ENCODE measurements at places on chromosomes 1 and 21.
A peak's percentile ranks its signal among the peaks of the same experiment; 100 is the strongest.

DNA sequence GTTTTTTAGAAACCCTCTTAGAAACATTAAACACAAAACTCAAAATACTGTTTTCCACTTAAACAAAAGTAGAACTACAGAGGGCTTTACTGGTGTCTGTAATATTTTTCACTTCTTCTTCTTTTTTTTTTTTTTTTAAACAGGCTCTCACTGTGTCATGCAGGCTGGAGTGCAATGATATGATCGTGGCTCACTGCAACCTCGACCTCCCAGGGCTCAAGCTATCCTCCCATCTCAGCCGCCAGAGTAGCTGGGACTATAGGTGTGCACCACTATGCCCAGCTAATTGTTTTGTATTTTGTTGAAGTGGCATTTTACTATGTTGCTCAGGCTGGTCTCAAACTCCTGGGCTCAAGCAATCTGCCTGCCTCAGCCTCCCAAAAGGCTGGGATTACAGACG, 194.8 kb downstream of the DAB1 start:
- DNase-seq = no peak

GRCh38 chr21:19541602-19542001, 1138.0 kb upstream of the TMPRSS15 start:
- no peak for DNase-seq

DNA sequence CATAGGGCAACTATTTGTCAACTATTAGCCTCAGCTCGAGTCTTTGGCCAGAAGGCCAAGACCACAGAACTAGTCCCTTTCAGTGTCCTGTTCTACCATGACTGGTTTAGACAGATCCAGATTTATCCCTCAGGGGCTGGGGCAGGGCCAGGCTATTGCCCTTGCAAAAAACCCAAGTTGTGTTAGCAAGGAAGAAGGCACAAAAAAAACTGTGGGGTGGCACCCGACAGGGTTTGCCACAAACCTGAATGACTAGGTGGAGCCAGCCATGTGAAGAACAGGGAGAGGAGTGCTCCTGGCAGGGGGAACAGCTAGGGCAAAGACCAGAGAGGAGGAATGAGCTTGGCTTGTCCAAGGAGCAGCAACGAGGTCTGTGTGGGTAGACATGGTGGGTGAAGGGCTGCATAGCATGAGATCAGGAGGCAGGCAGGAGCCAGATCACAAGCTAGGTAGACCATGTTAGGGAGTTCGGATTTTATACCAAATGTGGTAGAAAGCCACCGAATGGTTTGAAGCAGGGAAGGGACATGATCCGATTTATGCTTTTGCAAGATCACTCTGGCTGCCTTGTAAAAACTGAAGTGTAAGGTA, 4.3 kb downstream of the DCST1 start:
- DNase-seq = no peak

- no peak for DNase-seq
These were observed 68.6 kb upstream of the ERRFI1 start for GRCh38 chr1:8094481-8095241.

GRCh38 chr1:61967750-61968149, 225.5 kb downstream of the PATJ start:
- DNase-seq = no peak

- DNase-seq = no peak
These were observed 76.8 kb upstream of the RAB4A start for GRCh38 chr1:229194096-229194495.

GRCh38 chr1:60942291-60942690, 140.1 kb upstream of the NFIA start:
- no peak for DNase-seq

DNA sequence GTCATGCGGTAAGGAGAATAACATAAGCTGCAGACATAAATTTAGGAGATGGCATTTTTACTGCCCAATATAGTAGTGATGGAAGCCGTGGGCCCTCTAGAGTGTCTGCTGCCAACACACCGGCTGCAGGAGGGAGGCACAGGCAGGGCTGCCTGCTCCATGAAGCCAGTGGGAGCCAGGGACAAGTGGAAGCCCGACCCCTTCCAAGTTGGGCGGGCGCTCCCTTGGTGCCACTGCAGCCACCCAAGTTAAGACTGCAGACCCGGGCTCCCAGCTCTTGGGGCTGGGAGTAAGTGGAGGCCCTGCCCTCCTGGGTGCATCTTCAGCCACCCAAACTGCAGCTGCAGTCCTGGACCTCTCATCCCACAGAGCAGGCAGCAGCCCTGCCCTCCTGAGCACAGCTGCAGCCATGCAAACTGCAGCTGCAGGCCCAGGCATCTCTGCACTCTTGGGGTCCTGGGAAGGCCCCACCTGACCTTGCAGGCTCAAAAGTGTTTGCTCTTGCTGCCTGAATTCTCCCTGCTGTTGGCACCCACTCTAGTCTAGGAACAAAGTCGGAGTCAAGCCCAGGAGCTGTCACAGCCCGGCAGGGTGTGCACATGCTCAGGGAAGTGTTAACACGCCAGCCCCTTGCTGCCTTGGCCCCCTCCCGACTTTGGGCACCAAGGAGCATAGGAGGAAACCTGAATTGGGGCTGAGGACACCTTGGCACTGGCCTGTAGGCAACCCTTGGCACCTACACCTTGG, 437.2 kb upstream of the PRMT6 start:
- DNase-seq = no peak

GRCh38 chr1:5509664-5510452, 482.4 kb downstream of the NPHP4 start:
- peak; percentile 62 for DNase-seq

DNA sequence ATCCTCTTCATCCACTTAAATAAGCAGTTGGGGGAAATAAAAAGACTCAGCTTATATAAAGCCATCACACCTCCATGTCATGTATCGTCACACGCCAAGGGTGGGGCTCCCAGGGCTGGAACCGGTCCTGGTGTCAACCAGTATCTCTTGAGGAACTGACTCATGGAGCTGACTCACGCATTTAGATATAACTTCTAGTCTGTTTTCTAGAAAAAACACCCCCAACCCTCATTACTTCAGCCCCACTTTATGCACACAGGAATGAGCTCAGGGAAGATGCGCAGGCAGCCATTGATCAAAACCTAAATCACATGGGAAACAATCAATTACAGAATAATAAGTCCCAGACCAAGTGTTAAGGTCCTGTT, 6.9 kb upstream of the IL22RA1 start:
- no peak for DNase-seq

DNA sequence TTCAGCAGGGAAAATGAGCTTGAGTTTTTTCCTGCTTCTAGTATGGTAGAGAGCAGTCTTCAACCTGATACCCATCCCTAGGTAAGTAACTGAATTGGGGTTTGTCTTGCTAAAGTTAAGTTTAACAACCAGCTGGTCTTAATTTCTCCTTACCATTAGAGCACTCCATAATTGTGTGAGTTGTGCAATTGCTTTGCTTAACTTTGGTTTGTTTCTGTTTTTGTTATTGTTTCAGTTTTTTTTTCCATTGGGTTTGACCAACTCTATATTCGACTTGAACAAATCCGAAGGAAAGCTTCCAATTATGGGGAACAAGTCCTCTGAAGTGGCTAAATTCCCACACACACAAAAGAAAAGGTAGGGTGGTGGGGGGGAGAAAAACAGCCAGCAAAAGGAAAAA, 641.1 kb downstream of the PLA2G4A start:
- no peak for DNase-seq

DNA sequence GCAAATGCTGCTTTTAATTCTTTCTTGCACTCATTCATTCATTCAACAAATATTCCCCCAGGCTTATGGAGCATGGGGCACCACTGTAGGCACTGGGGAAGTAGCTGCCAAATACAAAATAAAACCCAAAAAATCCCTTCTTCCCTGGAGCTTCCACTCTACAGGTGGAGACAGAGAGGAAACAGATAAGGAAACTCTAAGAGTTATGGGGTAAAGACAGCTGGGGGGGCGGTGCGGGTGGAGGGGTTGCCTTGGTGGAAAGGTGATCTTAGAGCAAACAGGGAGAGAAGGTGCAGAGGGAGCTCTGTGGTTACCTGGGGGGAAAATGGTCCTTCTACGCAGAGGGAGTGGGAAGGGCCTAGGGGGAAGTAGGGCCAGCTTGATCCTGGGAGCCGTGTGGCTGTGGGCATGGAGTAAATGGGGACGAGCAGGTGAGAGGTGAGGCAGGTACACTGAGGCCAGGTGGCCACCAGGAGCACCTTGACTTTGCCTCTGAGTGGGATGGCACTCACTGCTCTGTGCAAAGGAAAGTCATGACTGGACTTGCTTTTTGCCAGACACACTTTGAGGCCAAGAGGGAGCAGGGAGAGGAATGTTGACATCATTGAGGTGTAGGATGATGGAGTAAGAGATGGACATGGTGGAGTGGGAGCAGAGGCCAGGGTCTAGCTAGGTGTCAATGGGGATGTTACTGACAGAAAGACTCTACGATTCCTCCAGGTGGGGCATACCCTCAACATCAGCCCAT, 152.0 kb downstream of the ETS2 start:
- no peak for DNase-seq

GRCh38 chr1:78483903-78484302, 6.9 kb upstream of the PTGFR start:
- DNase-seq = no peak

Data from stimulated activated CD8-positive, alpha-beta memory T cell treated with anti-CD3 and anti-CD28 coated beads, Interleukin-12 subunit alpha, Interleukin-12 subunit beta, amount 100 ng/mL, for 1 hour (primary cell).